A549 (cell line): ENCODE measurements at places on chromosomes 3 and 15. TPM values are rescaled to one million over a fixed set of nuclear protein-coding genes. Genes with fewer than 3 reads are reported as not detected.

DNA sequence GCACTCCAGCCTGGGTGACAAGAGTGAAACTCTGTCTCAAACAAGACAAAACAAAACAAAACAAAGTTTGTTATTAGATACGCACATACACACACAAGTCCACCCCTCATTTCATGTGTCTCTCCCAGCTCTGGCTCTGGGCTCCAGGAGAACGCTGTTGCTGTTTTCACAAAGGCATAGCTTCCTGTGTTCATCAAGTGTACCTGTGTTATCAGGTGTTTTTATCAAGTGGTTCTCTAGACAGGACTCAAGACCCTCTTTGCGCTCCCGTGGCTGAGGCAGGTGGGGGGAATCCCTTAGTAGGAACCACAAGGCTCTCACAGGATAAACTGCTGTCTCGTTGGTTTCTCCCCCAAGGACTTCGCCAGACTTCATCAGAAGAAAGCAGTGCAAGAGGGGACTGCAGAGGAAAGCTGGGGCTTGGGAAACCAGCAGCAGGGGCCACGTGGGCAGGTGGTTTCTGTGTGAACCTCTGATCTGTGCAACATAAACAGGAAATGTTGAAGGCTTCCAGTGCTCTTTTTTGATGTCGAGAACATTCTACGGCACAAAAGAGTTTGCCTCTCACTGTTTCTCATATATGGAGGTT is 6.9 kb upstream of the PPP1R2 start:
- DNase-seq = no peak

- no peak for DNase-seq
These were observed 211.7 kb downstream of the CLSTN2 start for GRCh38 chr3:140146668-140147067.

The GRK7 gene
- polyA plus RNA-seq = 0.03 TPM in 1 of 3 replicates, not detected in the others

GRCh38 chr15:30985081-30985531 is 6.3 kb downstream of the MTMR10 start:
- no peak for DNase-seq

- no peak for DNase-seq
These were observed 238.2 kb downstream of the TUSC7 start for GRCh38 chr3:116947809-116948208.

The AADACL2 gene
- not detected in 3 replicates for polyA plus RNA-seq

- DNase-seq = no peak
These were observed 748.5 kb downstream of the NTRK3 start for GRCh38 chr15:87508086-87508485.

DNA sequence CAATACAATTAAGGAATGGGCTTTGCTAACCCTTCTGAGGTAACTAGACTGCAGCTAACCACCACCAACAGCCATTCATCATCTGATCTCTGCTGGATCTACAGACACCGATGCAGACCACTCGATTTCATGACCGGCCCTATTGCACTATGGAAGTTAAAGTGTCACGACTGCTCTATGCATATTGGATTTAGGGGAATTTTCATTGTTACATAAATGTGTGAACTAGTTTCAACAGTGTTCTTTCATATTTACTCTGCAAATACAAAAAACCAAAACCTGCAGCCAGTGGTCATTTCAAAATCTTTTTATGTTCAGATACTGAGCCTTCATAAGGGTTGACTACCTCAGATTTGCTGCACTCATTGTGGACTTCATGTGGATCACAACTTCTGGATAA is 14.5 kb downstream of the CDV3 start:
- no peak for DNase-seq

DNA sequence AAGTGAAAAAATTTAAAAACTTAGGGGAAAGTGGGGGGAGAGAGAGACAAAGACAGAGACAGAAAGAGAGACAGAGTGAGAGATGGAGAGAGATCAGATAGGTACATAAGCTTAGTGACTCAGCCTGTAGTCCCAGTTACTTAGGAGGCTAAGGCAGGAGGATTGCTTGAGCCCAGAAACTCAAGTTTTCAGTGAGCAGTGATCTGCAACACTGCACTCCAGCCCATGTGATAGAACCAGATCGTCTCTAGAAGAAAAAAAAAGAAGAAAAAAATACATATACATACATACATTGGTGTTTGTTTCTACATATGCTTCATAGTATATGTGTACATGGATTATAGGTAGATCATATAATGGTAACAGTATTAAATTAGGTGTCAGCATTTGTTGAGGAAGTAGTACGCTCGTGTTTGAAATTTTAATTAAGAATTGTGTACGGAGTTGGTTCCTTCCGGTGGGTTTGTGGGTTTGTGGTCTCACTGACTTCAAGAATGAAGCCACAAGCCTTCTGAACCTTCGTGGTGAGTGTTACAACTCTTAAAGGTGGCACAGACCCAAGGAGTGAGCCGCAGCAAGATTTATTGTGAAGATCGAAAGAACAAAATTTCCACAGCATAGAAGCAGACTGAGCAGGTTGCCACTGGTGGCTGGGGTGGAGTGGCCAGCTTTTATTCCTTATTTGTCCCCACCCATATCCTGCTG is 38.3 kb upstream of the SNRPN start:
- DNase-seq = no peak

DNA sequence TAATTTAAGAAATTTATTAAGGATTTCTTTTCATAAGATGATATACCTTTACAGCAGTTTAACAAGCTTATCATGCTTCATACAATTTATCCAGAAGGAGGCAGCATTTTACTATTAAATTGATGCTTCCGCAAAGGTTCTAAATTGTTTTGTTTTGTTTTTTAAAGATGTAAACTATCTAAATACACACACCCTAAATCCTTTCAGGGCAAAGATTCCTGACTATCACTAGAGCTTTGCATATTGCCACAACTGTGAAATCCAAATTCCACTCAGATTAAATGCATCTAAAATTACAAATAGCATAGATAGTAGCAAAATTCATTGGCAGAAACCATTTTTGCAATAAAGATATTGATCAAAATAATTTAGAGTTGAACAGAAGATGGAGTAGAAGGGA is 44.5 kb upstream of the CCNL1 start:
- peak; percentile 29 for DNase-seq

DNA sequence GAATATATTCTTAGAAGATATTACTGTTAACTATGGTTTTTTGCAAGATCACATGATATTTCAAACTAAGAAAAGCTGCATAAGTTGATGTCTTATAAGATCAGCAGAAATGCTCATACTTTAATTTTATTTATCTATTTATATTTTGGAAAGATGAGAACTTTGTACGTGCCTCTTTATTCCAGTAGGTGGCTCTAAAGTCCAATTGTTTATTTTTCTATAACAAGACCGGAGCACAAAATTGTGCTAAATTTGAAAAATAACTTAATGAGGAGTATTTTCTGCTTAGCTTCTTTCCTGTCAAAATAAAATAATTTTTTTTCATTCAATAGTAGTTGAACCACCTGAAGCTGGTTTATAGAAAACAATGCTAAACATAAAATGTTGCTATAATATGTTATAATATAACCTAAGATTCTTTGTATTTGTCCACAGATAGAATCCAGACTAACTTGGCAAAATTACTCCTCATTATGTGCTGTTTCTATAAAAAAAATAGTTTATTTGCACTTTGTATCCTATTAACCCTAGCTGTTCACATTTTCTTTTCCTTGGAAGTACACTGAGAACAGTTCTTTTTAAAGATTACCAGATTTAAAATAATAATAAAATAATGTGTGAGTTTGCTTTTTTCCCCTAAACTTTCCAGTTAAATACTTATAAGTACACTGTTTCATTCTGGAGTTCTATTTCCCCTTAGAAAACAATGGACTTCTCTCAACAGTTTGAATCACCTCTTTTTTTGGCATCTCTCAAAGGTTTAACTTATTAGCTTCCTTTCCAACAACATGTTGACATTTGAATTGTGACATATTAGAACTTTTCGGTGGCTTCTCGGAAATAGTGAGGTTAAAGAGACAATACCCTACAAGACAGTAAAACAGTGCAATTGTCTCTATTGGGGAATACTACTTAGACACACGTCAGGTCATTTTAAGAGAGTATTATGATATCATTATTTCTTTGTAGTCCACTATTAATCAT is 530.0 kb downstream of the MECOM start:
- no peak for DNase-seq

DNA sequence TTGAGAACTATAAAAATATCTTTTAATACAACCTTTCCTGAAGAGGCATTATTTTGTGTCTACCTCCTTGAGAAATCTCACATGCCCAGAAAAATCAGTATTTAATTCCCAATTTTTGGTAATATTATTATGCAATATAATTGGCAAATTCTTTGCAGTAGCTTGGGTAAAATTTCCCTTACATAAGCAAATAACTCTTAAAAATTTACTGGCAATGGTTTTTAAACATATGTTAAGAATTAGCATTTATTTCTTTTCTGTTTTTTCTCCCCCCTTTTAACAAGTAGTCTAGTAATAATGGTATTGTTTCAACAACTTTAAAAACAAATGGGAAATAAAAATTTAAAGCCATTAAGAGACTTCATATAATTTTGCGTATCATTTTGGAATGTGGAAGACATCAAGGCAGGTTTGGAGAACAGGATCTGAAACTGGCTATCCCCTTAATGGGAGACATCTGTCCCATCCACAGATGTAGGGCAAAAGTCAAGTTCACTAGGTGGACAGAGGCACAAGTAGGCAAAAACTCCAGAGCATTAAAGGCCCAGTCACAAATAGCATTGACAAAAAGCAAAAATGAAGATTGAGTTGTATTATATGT is 89.6 kb upstream of the AADACL2 start:
- DNase-seq = no peak

DNA sequence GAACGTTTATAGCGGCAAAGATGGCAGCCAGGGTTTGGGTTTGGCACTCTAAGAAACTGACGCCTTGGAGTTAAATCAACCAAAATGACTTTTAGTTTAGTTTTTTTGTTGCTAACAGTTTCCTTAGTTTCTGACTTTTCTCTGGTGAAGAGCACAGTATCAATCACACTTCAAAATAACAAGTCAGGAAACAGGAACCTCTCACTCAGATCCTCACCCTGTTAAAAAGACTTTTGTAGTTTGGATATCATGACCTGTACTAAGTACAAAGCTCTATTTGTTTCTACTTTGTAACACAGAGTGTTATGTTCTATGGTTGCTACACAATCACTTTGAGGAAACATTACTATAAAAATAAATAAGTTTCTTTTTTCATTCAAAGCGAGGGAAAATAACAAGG is 51.1 kb downstream of the ATP10A start:
- DNase-seq = no peak

- DNase-seq = no peak
These were observed 5.6 kb downstream of the LIMD1 start for GRCh38 chr3:45599984-45600650.

DNA sequence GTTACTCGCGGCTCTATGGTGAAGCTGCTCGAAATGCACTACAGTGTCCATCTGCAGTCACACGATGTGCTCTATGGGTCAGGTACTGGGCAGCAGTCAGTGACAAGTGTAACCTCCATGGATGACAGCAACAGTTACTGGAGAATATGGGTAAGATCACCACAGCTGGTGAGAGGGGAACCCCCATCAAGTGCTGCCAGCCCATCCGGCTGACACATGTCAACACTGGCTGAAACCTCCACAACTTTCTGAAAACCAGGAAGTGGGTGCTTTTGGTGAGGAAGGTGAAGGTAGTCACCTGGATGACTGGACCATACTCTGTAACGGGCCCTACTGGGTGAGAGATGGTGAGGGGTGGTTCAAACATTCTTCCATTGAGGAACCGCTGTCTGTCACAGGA is 87.4 kb upstream of the C15orf39 start:
- DNase-seq = no peak

- no peak for DNase-seq
These were observed 32.7 kb upstream of the MCTP2 start for GRCh38 chr15:94198633-94199032.

DNA sequence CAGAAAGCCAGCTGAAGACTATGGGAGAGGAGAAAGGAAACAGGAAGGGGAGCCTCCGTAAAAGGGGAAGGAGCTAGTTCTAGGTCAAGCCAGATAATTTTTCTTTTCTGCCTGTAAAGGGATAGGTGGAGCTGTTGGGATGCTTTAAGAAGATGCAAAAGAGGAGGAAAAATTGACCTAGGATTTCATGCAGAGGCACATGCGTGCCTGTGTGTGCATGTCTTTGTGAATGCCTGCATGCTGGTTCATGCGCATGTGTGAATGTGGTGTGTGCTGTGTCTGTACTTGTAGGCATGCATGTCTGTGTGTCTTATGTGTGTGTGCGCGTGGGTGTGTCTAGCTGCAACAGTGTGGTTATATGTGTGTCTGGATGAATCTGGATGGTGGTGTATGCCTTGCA is 27.3 kb downstream of the CCDC33 start:
- DNase-seq = no peak

The RHOV gene
- polyA plus RNA-seq = 4.9 to 7.6 TPM (median 6.9 TPM) in 3 replicates

DNA sequence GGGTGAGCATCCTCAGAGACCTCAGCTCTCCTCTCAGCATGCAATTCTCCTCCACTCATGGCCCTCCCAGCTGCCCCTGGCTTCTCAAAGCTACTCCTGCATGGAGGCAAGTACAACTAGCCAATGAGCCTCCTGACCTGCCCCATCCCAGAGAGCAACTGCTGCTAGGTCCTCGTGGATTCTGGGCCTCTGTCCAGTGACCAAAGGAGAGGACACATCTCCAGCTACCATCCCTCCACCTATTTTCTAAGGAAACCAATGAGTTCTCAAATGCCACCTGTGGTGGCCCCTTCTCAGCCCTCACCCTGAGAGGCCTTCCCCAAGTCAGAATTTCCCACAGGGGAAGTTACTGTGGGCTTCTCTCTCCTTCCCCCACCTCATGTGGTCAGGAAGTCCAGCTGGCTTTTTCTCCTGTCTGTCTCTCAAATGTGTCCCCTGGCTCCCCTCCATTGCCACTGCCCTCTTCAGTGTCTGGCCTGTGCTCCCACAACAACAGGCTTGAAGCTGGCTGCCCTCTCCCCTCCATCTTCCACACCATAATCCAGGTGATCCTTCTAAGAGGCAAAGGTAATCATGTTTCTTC is 43.0 kb downstream of the LIPC start:
- DNase-seq = no peak

GRCh38 chr3:23450051-23450450 is 246.9 kb downstream of the UBE2E2 start:
- DNase-seq = no peak

DNA sequence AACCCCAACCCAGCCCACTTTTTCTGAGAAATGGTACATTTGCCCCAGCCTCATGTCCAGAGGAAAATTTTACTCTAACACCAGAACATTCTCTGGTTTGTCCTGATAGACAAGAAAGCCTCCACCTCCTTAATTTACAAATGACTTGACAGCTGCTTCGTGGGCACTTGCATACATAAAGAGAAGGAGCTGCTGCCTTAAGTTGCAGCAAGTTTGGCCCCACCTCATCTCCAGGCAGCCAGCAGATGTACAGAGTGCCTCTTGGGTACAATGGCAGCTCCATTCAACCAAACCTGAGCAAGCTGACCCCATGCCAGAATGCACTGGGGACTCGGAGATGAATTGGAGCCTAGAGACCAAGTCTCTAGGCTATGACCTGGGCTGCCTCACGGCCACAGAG is 6.2 kb upstream of the H1-8 start:
- no peak for DNase-seq

The FBXW12 gene
- polyA plus RNA-seq = not detected in 3 replicates

The ITIH4 gene
- polyA plus RNA-seq = 0.79 to 1.3 TPM (median 0.89 TPM) in 3 replicates

GRCh38 chr3:53354945-53355498 is 7.7 kb upstream of the DCP1A start:
- DNase-seq = no peak

- DNase-seq = no peak
These were observed 145.3 kb upstream of the MBNL1 start for GRCh38 chr3:152123457-152123856.
